ENCODE measurements at places on chromosomes 1 and 21. TPM values are rescaled to one million over a fixed set of nuclear protein-coding genes. Genes with fewer than 3 reads are reported as not detected.

The WNT3A gene
- total RNA-seq = 0.09 TPM

The NPPA gene
- not detected for total RNA-seq

The BNIPL gene
- total RNA-seq = 2.8 TPM

The AGT gene
- 3.5 TPM for total RNA-seq

The KCNJ9 gene
- total RNA-seq = not detected

The FCRLB gene
- 0.86 TPM for total RNA-seq

The IRF2BP2 gene
- total RNA-seq = 197 TPM

The JAK1 gene
- 145 TPM for total RNA-seq

The AKNAD1 gene
- total RNA-seq = 0.31 TPM

The AMIGO1 gene
- 3.9 TPM for total RNA-seq

The COL8A2 gene
- total RNA-seq = 6.0 TPM

The VASH2 gene
- total RNA-seq = 1.7 TPM

The CREG1 gene
- total RNA-seq = 125 TPM

The AGBL4 gene
- 4.9 TPM for total RNA-seq

The PIGC gene
- 17.9 TPM for total RNA-seq

The NPR1 gene
- 98.9 TPM for total RNA-seq

The GFI1 gene
- 2.2 TPM for total RNA-seq

The FCER1G gene
- 169 TPM for total RNA-seq

The ACTL8 gene
- total RNA-seq = not detected

The NHLH1 gene
- 0.18 TPM for total RNA-seq

The PLCH2 gene
- total RNA-seq = 7.9 TPM

The REN gene
- total RNA-seq = 0.23 TPM

The NECAP2 gene
- total RNA-seq = 79.0 TPM

The LCE3D gene
- total RNA-seq = not detected

The ZFP69B gene
- total RNA-seq = 2.7 TPM

The PANK4 gene
- 36.3 TPM for total RNA-seq

The TUFT1 gene
- 9.2 TPM for total RNA-seq

The SLC35F3 gene
- 0.80 TPM for total RNA-seq

The KRTAP12-1 gene
- not detected for total RNA-seq

The KCNE2 gene
- 0.65 TPM for total RNA-seq

The TCHHL1 gene
- not detected for total RNA-seq

The MYCL gene
- total RNA-seq = 6.0 TPM

The CNTN2 gene
- total RNA-seq = 0.06 TPM

The F5 gene
- 3.4 TPM for total RNA-seq

The ST6GALNAC5 gene
- 23.0 TPM for total RNA-seq

Measured in lung (tissue), 17 donors.